ENCODE measurements at places on chromosomes 2 and 18. TPM values are rescaled to one million over a fixed set of nuclear protein-coding genes. Genes with fewer than 3 reads are reported as not detected.

Gene GLB1L
- 8.4 TPM for total RNA-seq

Gene TEX44
- total RNA-seq: not detected

Gene CCDC121
- 2.1 TPM for total RNA-seq

Gene DTNA
- total RNA-seq: 39.8 TPM

Gene AQP12A
- total RNA-seq: not detected

Gene UGT1A5
- total RNA-seq: not detected

Gene DOK1
- total RNA-seq: 21.3 TPM

Gene SNTG2
- total RNA-seq: not detected

Gene ALLC
- total RNA-seq: not detected
